ENCODE measurements at places on chromosomes 7 and 10.

DNA sequence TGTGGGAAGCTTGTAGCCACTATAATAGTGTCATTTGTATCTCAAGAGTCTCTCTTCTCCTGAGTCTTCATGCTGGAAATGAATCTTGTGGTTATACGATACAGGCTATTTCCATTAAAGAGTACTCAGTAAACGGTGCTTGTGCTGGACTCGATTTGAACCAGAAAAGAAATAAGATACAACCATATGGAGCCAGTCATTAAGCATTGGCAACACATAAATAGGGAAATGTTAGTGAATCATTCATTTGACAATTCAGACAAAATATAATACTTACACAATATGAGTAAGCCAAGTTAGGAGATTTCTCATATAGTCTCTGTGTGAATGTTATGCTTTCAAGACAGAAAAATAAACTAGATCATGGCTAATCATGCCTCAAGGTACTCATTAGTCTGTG is 356.8 kb downstream of the PLXDC2 start:
- no peak for DNase-seq

DNA sequence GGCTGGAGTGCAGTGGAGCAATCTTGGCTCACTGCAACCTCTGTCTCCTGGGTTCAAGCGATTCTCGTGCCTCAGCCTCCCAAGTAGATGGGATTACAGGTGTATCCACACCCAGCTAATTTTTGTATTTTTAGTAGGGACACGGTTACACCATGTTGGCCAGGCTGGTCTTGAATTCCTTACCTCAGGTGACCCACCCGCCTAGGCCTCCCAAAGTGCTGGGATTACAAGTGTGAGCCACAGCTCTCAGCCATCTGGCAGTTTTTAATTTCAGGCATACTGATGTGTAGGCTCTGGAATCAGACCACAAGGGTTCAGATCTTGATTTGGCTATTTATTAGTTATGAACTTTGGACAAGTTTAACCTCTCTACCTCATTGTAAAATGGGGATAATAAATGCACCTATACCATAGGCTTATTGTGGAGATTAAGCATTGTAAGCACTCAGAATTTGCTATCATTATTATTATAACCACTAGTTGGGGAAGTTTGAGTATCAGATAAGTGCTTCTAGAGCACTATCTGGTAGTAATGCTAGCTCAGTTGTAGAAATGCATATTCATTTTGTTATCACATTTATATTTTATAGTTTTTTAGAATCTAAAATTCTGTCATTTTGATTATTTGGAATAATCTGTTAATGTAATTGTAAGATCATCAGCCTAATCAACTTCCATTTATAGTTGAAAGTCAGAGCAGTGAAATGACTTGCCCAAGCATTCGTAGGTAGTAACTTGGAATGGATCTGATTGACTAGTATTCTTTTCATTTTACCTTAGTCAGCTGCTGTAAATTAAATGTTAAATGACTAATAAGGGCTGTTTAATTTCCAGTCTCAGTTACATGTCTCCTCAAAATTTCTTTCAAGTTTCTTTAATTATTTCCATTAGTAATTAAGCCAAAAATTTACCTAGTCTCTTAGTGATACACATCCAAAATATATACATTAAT is 22.5 kb downstream of the KMT2E start:
- DNase-seq = no peak

DNA sequence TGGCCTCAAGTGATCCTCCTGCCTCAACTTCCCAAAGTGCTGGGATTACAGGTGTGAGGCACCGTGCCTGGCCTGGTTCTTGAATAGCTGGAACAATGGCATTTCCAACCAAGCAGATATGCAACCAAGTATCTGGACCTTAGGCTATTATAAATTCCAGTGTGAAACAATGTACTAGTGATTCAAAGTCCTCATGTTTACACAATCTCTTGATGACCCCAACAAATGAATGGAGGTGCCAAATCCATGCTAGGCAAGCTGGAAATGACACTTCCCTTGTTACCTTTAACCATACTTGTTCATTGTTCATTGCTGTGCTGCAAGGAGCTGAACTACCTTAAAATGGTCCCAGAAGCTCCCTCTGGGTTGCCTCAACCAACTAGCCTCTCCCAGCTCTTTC is 282.2 kb upstream of the KLF14 start:
- no peak for DNase-seq

DNA sequence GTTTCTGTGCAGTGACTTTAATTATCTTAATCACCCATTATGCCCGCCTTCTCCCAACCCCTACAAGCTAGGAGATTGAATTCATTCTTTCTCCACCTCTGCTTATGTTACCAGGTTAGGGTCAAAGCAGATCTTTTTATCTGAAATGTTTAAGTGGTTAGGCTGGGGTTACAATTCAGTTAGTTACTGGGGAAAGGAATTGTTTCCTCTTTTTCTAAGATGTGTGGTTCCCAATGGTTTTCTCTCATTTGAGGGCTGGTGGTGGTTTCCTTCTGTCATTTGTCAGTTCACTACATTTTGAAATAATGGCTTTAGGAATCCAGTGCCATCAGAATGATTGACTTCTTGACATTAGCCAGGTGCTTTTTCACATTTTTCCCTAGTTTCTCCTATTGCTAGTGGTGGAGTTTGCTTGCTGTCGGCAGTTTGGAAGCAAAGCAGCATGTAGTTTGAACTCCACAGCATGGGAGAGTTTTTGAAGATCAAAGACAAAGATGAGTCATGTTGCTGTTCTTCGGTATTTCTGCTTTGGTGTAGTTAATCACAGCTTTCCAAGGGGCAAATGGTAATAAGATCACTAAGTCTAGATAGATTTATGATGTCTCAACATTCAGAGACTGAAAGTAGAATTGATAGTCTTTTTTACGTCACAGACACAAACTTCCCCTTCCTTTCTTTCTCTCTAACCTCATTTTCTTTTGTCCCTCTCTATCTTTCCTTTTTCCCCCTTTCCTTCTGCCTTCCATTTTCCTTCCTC is 168.2 kb downstream of the SND1 start:
- no peak for DNase-seq

DNA sequence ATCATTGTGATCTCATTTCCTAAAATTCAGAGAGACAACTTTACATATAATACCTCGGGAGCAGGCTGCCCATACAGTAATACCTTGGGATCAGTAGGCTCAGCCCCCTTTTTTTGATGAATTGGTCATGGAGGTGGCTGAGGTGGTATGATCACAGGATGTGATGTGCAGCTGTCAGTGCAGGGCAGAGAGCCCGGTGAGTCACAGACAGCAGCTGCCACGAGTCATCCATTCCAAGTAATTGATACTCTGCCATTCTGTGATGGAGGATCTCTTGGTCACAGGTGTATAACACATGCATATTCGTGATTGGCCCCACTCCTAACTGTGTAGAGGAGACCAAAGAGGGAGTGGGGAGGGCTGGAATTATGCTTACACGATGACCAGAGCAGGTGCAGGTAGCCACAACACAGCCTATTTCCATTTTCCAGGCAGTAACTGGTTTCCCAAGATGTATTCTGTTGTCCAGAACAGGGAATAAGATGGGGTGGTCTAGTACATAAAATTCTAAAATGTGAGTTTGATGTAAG is 14.1 kb downstream of the NRCAM start:
- DNase-seq = no peak

Measured in CD4-positive, alpha-beta T cell treated with Interferon gamma for 1 hour (primary cell).